Urothelium cell line (cell line): ENCODE measurements at places on chromosomes 2 and 18.

DNA sequence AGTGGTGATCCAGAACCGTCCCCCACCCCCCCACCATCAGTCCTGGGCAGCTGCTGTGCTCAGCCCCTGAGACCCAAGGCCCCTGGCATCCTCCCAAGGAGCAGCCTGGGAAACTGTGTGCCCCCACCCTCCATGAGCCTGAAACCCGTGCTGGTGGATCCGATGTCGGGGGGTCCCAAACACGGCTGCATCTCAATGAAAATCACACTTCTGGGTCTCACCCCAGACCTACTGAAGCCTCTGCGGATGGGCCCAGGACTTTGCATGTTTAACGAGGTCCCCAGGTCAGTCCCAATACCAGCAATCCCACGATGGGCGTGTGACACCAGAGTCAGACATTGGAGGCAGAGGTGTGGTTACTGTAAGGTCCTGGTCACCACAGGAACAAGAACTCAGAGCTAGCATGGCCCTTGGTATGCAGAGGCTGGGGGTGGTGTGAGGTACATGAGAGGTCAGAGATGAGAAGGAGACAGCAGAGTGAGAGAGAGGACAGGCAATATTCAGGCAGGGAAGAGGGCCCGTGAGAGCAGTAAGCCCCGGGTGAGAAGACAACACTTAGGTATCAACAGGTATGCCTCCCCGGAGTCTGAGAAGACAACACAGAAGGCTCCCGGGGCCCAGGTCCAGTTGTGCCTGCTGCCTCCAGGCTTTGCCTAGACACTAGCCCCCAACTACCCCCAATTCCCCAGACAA is 32.6 kb downstream of the MRPL35 start:
- DNase-seq: no peak

DNA sequence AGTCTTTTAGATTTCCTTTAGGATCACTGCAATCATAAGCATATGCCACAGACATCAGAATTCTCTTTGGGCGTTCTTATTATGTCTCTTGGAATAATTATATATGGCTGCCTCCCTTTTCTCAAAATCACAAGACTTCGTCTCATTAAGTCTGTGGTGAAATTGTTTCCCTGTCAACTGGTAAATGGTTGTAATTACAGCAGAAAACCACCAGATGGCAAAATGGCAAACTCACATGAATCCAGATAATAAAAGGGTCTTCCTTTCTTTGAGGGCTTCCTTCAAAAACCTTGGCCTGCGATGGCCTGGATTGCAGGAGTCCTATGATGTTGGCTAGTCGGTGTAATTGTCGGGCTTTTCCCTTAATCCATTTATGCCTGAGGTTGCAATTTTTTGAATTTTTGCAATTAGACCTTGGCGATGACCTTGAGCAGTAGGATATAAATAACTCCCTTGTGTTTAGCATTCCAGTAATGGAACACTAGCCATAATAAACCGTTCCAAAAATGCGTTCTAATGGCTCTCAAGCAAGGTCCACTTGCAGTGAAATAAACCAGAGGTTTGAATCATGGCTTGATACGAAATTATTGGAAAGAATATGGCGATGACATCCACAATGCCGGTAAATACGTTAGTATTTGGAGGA is 656.4 kb downstream of the MBD2 start:
- peak; percentile 17 for DNase-seq

DNA sequence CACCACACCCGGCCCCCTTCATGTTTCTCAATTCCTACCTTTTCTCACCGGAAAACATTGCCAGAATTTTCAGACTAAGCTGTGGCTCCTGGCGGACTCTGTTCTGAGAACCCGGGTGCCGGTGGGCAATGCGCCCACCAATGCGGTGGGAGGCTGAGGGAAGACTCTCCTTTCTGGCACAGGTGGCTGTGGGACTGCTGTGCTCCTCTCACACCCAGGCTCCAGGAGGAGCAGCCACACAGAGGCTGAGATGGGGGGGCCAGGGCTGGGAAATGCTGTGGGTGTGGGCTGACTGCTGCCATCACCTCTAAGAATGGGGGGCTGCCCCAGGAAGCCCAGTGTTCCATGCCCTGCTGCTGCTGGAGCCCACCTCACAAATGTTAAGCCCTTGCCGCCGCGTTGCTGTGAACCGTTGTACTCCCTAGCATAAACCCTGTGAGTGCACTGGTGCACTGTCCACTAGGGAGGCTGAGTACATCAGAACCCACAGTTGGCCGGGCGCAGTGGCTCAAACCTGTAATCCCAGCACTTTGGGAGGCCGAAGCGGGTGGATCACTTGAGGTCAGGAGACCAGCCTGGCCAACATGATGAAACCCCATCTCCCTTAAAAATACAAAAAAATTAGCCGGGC is 152.6 kb downstream of the LDLRAD4 start:
- DNase-seq: no peak

DNA sequence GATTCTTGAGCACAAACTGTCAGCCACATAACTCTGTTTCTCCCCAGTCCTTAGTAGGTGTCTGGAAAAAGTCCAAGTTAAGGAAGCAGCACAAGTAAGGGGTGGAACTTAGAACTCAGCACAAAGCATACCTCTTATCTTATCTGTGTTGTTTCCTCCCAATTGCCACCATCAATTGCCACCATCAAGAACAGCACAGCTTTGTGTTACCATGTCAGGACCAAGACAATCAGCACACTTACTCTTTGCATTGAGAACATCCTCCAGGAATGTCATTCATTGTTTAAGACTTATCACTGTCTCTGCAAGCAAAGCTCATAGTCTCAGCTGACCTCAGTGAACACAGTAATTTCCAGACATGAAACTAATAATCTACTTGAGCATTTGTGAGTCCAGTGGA is 212.7 kb upstream of the FSHR start:
- no peak for DNase-seq

DNA sequence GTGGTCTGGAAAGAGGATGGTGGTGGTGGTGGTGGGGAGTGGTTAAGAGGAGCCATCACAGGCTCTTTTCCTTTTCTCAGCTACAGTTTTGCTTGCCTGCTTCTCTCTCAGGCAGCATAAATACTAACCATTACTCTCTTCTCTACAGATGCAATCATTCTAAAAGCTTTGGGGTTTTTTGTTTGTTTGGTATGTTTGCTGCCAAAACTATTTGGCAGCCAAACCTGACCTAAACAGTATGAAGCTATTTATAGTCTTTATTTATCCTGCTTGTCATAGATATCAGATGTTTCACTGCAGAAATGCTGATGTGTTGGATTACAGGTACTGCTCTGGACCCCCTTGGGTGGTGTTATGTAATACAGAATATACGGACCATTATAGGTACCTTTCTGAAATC is 15.3 kb downstream of the SIX3 start:
- DNase-seq: no peak

DNA sequence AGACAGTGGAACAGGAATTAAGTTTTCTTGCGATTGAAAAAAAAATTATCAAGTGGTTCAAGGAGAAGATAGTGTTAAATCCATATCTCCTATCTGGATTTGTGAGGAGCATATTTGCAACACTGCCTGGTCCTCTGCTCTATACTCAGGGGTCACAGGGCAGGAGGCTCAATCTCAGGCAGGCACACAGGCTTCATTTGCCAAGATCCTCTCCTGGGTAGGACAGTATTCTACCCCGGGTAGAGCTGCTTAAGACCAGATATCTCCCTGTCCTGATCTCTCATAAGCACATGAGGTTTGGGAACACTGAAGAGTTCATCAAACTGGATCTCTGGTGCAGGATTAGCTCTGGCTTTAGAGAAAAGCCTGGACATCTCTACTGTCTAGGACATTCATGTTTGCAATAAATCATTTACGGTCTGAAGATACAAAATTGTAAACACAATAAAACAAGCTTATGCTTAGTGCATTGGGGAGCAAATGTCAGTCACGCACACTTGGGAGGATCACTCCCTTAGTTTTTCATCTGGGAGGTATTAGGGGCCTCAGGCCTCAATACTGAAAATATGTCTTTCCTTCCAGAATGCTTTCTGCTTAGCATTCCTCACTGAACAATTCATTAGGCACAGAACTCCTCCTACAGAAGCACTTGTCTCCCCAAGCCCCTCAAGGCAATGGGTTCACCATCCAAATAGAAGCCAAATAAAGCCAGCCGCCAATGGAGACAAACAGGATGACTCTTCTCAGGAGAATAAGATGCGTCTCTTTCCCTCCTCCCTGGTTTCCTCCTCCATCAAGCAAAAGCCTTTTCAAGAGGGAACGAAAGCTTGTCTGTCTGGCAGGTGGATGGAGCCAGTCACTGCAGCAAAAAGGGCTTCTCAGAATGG is 34.1 kb upstream of the LCLAT1 start:
- DNase-seq: no peak

- peak; percentile 8 for DNase-seq
These were observed 40.4 kb upstream of the MTIF2 start for GRCh38 chr2:55309446-55309845.

DNA sequence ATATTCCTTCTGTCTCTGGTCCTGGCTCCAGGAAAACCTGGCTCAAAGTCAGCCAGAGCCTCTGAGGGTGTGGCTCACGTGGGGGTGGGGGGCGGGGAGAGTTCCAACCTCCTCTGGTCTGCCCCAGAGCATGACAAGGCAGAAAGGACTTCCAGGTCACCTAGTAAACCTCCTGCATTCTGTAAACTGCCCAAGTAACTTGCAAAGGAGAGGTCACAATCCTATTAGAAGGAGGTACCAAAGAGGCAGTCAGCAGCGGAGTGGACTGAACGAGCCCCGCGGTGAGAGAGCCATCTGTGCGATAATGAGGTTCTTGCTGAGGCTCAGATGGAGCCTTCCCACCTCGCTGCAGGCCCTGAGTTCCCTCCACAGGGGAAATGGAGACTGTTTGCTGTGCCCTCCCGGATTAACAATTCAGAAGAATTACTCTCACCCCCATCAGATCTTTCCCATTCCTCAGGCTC is 58.9 kb upstream of the GATA6 start:
- no peak for DNase-seq

- DNase-seq: no peak
These were observed 51.6 kb upstream of the ZNF532 start for GRCh38 chr18:58813105-58813504.

- peak; percentile 58 for DNase-seq
These were observed 28.5 kb upstream of the NOSTRIN start for GRCh38 chr2:168773719-168774521.

DNA sequence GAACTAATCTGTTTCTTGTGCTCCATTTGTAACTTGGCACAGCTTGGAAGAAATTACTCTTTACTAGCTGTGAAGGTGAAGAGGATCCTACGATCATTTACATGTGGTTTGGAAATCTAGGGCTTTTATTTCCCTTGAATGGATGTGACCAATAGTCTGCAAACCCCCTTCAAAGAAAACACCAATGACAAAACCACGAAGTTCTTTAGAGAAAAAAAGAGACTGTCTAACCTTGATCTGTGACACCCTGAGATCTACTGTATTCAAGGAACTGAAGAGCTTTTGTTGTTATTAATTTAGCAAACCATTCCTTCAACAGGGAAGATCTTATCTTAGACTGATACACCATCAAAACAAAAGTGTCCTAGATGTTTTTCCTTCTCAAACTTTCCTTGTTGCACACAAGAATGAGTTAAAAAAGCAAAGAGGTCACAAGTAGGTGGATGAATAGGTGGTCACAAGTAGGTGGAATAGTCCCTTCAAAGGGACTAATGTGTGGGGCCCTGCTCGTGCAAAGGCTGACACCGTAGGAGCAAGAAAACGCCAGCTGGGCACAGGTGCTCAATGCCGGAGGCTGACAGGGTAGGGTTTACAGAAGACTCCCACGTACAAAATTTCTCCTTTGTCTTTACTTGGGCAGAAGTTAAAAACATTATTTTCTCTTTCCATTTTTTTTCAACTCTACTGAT is 95.6 kb upstream of the ITGB6 start:
- DNase-seq: no peak

DNA sequence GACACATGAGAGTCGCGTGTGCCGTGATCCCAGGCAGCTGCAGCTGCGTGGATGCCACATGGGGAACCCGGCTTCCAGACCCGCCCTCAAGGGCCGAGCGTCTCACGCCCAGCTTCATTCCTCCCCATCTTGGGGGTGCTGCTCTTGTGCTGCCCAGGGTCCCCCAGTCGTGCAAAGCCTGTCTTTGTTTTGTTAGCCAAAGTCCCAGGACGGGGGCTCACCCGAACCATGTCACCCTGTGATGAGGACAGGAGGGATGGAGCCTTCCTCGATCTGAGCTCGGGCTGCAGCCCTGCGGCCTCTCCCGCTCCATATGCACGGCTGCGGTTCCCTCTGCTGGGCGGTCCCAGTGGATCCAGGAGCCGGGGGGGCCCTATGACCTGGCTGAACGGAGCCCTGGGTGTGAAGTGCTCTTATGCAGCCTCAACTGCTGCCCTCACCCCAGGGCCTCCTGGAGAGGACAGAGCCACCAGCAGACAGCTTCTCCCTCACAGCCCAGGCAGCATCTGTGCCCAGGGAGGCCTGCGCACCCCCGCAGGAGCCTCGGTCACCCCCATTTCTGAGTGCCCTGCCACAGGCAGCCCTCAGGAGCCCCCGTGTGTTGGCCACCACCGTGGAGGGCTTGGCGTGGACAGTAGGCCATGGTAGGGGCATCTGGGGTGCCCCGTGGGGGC is 99.0 kb upstream of the CTDP1 start:
- DNase-seq: no peak

DNA sequence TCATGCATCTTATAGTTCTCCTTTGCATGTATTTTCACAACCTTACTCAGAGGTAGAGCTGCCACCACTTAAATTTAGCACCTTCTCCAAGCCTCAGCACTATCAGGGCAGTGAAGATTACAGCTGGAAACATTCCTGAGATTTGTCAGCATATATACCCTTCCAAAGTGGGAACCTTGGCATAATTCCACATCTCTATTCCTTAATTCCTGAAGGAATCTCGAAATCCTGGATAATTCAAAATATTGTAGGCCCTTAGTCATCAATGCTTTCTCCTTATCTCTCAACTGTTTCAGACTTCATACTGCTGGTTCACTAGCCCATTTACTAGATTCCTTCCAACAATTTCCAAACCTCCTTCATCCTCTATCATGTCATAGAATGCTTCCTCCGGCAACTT is 87.4 kb downstream of the ITSN2 start:
- DNase-seq: no peak

DNA sequence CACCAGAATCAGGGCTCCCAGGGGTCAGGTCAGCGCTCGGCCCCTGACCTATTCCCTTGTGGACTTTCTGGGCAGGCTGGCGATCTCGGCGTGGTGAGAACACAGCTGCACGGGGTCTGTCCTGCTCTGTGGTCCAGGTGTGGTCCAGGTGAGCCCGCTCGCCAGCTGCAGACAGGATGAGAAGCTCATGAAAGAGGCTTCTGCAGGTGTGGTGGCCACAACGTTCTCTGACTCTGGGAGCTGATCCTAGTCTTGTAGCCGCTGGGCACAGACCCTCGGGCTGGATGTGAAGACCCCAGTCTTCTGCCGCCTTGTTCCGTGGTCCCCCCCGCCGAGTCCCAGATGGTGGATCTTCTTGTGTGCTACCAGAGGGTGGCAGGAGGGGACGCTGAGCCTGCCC is 129.7 kb downstream of the RTP5 start:
- no peak for DNase-seq

GRCh38 chr18:52343731-52344340 is 3.8 kb downstream of the DCC start:
- DNase-seq: no peak

DNA sequence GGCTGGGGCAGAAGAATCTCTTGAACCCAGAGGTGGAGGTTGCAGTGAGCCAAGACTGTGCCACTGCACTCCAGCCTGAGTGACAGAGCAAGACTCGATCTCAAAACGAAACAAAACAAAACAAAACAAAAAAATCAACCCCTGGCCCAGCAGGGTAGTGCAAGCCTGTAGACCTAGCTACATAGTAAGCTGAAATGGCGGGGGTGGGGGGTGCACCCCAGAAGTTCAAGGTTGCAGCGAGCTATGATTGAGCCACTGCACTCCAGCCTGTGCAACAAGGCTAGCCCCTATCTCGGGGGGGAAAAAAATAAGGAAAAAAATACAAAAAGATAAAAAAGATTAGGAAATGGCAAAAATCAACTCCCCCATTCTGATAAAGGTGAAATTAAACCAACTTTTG is 6.4 kb downstream of the ATL2 start:
- DNase-seq: no peak
